ENCODE measurements at places on chromosomes 1 and 21.

GRCh38 chr1:77253211-77253610 lies 28.6 kb upstream of the AK5 start:
- no peak for DNase-seq

- DNase-seq: no peak
Observed at GRCh38 chr1:9892563-9893528, 17.2 kb downstream of the CTNNBIP1 start.

DNA sequence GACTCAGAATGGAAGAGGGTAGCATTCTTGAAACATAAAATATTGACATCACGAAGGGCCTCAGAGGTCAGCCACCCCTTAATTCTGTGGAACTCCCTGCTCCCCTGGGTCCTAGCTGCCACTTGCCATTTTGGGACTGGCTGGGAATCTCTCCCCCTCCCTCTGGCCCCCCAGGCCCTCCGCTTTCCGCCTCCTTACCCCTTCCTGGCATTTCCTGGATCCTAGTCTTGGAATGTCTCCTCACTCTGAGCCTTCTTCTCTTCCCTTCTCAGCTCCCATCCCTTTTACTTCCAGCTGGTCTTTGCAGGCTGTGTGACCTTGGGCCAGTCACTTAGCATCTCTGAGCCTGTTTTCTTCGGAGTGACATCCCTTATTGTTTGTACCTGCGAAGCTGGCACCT lies 4.5 kb downstream of the PADI1 start:
- no peak for DNase-seq

- DNase-seq: no peak
Observed at GRCh38 chr1:219081943-219082925, 91.4 kb upstream of the LYPLAL1 start.
